ENCODE measurements at places on chromosomes 5 and 9.

DNA sequence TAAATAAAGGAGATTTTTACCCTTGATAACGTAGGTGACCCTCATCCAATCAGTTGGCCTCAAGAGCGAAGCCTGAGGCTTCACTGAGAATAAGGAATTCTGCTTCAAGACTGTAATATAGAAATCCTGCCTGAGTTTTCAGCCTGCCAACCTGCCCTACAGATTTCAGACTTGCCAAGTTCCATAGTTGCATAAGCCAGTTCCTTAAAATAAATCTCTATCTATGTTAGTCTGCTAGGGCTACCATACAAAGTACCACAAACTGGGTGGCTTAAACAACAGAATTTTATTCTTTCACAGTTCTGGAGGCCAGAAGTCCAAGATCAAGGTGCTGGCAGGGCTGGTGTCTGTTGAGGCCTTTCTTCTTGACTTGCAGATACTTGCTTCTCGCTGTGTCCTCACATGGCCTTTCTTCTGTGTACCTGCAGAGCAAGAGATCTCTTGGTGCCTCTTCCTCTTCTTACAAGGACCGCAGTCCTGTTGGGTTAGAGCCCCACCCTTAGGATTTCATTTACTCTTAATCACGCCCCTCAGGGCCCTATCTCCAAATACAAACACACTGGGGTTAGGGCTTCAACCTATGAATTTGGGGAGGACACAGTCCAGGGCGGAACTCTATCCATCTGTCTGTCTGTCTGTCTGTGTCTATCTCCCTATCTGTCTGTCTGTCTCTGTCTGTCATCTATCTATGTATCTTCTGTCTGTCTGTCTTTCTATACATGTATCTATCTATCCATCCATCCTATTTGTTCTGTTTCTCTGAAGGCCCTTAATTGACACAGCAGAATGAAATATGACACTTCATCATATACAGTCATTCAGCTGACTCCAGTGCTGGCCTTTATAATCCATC, 17.0 kb upstream of the CMBL start:
- no peak for DNase-seq

DNA sequence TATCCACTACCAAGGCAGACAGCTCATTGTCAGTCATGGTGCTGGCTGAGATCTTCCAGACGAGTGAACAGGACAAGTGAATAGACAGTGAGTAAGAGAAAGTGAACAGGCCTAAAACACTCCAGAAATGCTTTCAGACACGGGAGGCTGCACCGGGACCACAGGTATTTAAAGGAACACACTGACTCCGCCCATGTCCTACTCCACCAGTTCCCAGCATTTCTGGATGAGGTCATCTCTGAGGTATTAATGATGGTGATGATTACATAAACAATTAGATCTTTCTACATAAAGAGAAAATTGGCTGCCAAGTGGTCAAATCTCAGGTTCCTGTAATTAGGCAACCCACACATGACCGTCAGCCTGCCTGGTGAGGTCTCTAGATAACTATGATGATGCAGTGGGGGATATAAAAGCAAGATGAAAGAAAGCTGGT, at the start of gene ACTBL2:
ACTBL2 (minus strand) TSS at position 141 of the 436 bp plus-strand sequence; CDS start at position 37, 104 bp downstream.
- peak; percentile 79 for DNase-seq

- peak; percentile 33 for DNase-seq
Observed at GRCh38 chr9:137621131-137621757, 2.4 kb downstream of the EHMT1 start.

DNA sequence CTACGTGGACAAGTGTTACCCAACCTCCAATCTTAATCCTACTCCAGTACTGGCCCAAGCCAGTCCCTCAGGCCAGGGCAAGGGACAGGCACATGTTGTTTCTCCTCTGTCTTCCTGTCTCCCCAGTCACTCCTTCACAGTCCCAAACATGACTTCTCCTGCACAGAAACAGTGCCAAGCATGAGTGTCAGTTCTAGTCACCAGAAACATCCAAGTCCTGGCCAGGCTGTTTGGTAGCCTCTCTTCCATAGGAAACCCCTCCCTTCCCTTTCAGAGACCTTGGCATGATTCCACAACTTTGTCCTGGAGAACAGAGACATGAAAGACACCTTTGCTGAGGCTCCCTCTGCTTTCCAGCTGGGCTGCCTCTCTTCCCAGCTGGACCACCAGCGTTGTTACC, 56.2 kb upstream of the SLC2A8 start:
- DNase-seq, result no peak

DNA sequence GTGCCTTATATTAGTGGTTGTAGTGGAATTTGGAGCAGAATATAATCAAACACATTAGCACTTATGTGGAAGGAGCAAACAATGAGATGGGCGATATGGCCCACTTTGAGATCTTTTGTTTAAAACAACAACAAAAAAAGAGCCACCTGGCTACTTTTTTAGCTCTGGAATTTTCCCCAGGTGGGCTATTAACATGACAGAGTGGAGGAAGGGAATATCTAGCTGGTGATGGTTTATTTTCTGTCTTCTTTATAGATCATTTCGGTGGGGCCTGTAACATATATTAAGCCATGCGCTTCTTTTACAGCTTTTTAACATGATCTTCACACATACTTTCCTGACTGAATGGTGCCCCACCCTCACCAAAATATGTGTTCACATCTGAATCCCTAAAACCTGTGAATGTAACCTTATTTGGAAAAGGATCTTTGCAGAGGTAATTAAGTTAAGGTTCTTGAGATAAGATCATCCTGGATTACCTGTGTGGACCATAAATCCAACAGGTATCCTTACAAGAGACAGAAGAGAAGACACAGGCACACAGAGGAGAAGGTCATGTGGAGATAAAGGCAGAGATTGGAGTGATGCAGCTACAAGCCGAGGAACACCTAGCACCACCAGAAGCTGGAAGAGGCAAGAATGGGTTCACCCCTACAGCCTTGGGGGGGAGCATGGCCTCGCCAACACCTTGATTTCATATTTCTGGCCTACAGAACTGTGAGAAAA, 16.6 kb upstream of the ENTREP1 start:
- DNase-seq, result no peak

GRCh38 chr5:159616952-159617351, 286.7 kb upstream of the IL12B start:
- peak; percentile 68 for DNase-seq

GRCh38 chr5:15026011-15026893, 154.7 kb upstream of the ANKH start:
- DNase-seq, result peak; percentile 72

DNA sequence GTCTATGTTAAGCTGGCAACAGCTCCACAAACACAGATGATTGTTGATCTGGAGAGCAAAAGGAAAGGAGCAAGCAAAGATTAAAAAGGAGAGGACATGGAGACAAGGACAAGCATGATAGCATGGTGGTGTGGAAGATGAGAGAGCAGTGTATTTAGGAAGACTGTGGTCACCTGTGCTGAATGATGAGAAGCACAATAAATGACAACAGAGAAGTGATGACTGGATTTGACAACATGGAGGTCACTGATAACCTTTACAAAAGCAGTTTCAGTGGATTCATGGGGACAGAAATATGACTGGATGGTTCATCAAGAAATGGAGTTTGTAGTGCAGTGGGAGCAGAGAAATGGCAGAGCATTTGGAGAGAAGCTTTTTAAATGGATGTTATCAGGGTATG, 20.2 kb downstream of the TTC33 start:
- no peak for DNase-seq

GRCh38 chr9:123217128-123217654, 51.2 kb downstream of the STRBP start:
- peak; percentile 38 for DNase-seq

- DNase-seq, result peak; percentile 99
Observed at GRCh38 chr5:168317521-168318147, 26.2 kb downstream of the WWC1 start.

GRCh38 chr5:180975338-180975737, 13.3 kb upstream of the BTNL3 start:
- DNase-seq, result no peak

- DNase-seq, result no peak
Observed at GRCh38 chr5:122863240-122863639, 17.8 kb downstream of the SNX24 start.

DNA sequence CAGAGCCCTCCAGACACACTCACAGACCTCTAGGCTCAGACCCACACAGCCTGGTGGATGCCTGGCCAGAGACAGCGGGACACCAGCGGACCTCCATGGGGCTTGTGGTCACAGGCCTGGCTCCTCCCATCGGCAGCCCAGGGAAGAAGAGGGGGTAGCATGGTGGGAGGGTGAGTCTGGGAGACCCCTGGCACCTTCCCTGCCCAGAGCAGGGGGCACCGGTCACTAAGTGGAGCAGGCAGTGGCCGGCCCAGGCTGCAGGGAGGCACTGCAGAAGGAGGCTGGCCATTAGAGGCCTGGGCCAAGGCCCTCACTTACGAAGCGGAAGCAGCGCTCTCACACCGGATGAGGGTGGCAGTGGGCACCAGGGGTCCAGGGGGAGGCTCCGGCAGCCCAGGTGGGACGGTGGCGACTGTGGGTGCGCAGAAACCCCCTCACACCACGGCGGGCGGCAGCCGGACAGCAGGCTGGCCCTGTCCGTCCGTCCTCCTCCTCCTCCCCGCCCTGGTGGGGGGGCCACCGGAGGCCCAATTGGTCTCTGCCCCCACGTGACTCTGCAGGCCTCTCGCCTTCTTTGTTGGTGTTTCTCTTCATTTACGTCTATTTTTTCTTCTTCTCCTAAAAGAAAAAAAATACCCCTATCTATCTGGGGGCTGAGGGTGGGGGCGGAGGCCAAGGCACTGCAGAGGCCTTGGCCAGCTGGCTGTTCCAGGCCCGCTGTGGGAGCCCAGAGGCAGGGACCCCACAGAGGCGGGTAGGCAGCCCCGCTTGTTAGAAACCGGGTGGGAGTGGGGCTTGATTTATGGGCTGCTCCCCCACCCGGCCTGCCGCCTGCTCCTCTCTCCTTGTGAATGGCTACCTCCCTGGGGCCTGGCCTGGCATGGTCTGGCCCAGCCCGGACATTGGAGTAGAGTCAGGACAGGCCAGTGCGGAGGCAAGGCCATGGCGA, at the start of gene NR5A1:
NR5A1 (minus strand) TSS at position 469 of the 949 bp plus-strand sequence. CDS start 4,004 bp downstream, outside the sequence.
- no peak for DNase-seq
